Activated naive CD8-positive, alpha-beta T cell treated with anti-CD3 and anti-CD28 coated beads, Interleukin-2, amount 10 ng/mL, durations not matched to agents 7 days and 5 days (primary cell): ENCODE measurements at places on chromosomes 4 and X.
A peak's percentile ranks its signal among the peaks of the same experiment; 100 is the strongest.

- peak; percentile 86 for DNase-seq
Observed at GRCh38 chrX:24024819-24025740, 1.9 kb downstream of the KLHL15 start.

GRCh38 chrX:134174859-134175258 is 62.1 kb upstream of the CCDC160 start:
- no peak for DNase-seq

GRCh38 chrX:71212536-71212935 is 10.5 kb upstream of the GJB1 start:
- no peak for DNase-seq

DNA sequence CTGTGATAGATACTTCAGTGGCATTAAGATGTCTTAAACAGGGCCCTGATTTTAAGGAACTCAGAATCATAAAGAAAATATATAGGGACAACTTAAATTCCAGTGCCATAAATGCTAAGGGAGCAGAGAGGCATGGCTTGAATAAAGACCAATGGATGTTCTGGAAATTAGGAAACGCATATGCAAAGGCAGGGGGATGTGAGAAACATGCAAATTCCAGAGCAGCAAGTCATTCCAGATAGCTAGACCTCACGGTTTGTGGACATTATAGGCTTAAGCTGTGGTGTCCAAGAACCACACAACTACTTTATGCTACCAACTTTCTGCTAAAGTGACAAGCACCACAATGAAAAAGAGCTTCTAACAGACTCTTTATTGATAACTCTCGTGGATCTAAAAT is 132.6 kb upstream of the ANK2 start:
- DNase-seq = no peak

- DNase-seq = no peak
Observed at GRCh38 chr4:100290585-100290984, 100.3 kb upstream of the DDIT4L start.

DNA sequence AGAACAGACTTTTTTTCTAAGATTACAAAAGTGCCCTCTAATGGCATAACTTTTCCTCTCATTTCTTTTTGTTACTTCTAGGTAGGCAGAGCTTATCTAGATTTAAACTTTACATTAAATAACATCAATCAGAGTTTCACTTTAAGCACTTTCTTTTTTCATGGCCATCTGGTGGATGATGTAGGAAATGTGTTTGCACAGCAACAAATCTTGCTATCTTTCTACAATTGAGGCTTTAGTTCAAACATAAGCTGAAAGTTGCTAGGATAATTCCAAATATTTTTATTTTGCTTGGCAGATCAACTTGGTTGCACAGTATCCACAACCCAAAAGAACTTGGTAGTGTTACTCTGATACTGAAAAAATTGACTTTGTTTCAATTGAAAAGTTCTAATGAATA is 22.0 kb downstream of the NDNF start:
- no peak for DNase-seq

GRCh38 chr4:113122066-113122465 is 72.6 kb downstream of the ANK2 start:
- DNase-seq = no peak

GRCh38 chr4:152831416-152831815 is 51.7 kb downstream of the ARFIP1 start:
- DNase-seq = no peak

DNA sequence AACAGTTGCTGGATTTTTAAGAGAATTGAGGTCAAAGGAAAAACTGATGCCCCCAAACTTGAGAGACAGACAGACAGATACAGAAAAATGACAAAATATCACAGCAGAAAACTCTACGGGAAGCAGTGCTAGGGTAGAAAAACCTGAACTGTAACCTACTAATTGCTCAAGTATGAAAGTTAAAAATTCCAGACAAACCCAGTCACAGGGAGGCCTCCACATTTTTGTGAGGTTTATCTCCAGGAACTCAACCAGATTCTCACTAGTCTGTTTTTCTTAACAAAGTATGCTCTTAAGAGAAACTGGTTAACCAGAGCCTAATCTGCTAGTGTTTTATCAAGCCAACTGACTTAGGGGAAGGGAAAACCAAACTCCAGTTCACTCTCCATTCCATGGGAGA is 19.9 kb upstream of the PPP3CA start:
- no peak for DNase-seq

- DNase-seq = no peak
Observed at GRCh38 chr4:188363196-188363595, 224.0 kb downstream of the TRIML1 start.

GRCh38 chrX:1147611-1148515 is 64.6 kb downstream of the CRLF2 start:
- no peak for DNase-seq

GRCh38 chr4:8682296-8682695 is 89.7 kb downstream of the CPZ start:
- DNase-seq = no peak

- DNase-seq = no peak
Observed at GRCh38 chr4:189071241-189071640, 869.4 kb upstream of the FRG1 start.

- peak; percentile 50 for DNase-seq
Observed at GRCh38 chr4:123415977-123416376, 19.4 kb downstream of the SPRY1 start.

DNA sequence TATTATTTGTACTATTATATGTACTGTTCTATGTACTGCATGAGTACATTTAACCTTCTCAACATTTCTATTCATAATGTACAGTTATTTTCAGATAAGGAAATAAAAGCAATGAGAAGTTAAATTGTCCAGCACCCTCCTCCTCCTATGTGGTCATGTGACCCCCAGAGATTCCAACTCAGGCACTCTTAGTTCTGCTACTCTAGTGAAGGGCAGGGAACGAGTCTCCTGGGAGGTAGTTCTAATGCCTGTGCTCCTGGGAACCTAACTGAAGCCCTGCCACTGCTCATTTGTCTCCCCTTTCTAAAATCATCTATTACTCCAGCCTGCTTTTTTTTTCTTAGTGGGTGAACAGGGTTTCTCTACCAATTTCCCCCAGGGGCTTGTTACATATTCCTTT is 105.9 kb upstream of the GPRIN3 start:
- DNase-seq = no peak

GRCh38 chrX:68995780-68996551 is 167.1 kb downstream of the EFNB1 start:
- DNase-seq = no peak

- peak; percentile 75 for DNase-seq
Observed at GRCh38 chr4:140094438-140095420, 59.3 kb downstream of the MAML3 start.

DNA sequence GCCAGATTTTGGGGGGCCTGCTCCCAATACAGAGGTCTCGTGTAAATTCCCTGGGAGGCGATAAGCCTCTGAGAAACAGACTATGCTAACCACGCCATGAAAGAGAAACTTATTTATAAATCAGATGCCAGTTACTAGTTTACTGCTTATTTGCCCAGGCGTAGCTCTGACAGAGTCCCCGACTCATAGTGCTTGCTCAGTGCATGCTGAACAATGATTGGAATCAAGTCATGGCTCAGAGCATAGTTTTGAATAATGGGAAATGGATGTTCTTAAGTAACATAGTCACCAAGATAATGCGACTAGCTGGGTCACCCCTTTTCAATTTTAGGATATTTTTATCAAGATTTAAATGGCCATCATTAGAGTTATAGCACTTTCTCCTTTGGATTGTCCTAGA is 39.9 kb downstream of the HTT start:
- no peak for DNase-seq

- no peak for DNase-seq
Observed at GRCh38 chr4:145326491-145326890, 146.1 kb upstream of the OTUD4 start.

DNA sequence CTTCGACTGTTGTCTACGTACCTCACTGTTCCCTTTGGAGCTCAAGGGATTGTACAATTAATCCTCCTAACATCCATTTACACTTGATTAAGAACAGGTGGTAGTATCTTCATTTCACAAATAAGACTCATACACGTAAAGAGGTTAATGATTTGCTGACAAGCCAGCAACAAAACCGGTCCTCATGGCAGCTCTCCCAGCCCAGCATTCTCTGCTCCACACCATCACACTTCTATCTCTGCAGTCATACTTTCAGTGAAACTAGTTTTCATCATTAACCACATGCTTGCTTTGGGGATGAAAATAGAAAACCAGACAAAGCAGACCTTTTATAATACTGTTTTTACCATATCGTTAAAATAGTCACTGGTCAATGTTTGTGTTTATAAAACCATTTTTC is 28.7 kb upstream of the CASK start:
- DNase-seq = no peak

DNA sequence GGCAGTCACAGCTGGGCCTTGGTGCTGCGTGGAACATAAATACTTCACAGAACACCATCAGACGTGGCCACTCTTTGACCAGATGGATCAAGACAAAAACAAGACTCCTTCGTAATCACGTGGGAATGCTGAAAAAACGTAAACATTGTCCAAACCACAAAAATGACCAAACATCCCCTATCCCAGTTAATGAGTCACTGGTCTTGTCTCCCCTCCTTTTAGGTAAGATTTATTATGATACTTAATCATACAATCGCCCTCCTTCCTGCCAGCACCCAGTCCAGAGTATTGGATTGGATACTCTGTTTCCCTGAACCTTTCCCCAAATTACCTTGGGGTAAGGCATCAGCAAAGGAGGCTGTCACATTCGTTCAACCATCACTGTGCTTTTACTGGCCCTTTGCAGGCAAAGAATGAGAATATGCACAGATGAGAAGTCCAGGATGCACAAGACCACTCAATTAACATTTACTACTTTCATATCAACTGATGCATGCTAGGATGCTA is 601 bp upstream of the TCEANC start:
- DNase-seq = no peak

DNA sequence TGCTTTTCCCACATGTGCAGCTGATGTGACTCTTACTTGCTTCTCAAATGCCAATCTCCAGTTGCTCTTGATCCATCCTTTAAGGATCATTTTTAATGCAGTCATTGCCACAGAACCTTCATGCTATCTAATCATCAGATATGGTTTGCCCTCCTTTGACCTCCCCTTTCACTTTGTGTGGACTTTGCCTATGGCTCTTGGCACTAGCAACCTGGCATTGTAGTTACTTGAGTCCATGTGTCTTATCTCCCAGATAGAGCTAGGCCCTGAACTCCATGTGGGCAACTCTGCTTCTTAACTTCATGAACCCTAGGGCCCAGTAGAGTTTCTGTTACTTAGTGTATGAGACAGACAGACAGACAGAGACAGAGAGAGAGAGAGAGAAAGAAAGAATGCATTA is 41.6 kb downstream of the MTM1 start:
- DNase-seq = no peak

- no peak for DNase-seq
Observed at GRCh38 chr4:188403272-188403671, 264.0 kb downstream of the TRIML1 start.

- no peak for DNase-seq
Observed at GRCh38 chr4:99885063-99885664, 9.1 kb downstream of the LAMTOR3 start.

DNA sequence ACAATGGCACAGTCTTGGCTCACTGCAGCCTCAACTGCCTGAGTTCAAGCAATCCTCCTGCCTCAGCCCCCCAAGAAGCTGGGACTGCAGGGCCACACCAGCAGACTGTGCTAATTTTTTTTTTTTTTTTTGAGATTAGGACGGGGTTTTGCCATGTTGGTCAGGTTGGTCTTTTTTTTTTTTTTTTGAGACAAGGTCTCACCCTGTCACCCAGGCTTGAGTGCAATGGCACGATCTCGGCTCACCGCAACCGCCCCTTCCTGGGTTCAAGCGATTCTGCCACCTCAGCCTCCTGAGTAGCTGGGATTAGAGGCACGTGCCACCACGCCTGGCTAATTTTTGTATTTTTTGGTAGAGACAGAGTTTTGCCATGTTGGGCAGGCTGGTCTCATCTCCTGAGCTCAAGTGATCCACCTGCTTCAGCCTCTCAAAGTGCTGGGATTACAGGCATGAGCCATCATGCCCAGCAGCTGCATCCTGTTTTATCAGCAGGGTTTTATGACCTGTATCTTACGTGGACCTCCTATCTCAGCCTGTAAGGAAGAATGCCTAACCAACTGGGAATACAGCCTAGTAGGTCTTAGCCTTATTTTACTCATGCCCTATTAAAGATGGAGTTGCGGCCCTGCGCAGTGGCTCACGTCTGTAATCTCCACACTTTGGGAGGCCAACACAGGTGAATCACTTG is 13.2 kb upstream of the MRPL1 start:
- DNase-seq = no peak

DNA sequence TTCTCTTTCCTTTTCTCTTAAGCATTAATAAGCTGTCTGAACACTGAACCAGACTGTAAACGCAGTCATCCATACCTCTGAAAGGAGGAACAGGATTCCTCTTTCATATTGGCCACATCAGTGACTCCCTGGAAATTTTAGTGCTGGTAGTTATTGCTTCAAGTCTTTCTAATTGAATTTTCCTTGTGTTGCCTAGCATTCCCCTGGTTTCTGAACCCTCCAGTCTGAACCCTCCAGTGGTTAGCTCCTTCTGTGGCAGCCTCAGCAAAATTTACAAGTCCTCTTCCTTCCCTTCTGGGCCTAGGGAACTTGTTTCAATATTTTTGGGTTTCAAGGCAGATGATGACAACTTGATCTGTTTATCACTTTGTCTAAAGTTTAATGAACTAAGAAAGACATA is 7.9 kb downstream of the SPARCL1 start:
- no peak for DNase-seq

DNA sequence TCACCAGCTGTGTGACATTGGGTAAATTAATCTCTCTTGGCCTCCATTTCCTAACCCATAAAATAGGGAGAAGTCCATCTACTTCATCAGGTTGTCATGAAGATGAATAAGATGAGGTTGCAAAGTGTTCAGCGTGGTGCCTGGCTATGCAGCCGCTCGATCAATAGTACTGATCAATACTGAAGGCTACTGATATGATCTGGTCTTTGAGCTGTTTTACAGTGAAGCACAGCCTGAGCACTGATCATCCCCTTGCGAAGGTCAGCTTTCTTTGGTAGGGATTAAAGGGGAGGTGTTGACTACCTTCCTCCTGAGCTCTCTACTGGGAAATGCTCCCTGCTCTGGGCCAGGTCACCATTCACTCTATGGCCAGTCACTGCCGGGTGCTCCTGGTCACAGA is 108.4 kb upstream of the NOCT start:
- no peak for DNase-seq

DNA sequence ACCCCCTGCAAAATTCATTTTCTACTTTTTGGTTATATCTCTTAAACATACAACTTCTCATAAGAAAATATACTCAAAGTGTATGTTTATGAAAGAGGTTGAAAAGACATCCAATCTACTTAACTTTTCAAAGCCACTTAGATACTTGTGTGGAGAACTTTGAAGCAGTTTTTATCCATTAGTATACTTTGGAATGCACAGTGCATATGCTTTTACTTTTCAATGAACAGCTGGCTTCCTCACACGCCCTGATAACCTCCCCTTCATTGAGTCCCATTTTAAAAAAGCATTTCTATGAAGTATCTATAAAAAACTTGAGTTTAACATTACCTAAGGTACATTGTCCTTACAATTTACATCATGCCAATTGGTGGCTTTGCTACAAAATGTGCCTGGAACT is 73.8 kb downstream of the VEGFC start:
- no peak for DNase-seq

- DNase-seq = no peak
Observed at GRCh38 chr4:56671860-56672259, 9.2 kb downstream of the HOPX start.
